ENCODE measurements at places on chromosomes 2 and 18.

DNA sequence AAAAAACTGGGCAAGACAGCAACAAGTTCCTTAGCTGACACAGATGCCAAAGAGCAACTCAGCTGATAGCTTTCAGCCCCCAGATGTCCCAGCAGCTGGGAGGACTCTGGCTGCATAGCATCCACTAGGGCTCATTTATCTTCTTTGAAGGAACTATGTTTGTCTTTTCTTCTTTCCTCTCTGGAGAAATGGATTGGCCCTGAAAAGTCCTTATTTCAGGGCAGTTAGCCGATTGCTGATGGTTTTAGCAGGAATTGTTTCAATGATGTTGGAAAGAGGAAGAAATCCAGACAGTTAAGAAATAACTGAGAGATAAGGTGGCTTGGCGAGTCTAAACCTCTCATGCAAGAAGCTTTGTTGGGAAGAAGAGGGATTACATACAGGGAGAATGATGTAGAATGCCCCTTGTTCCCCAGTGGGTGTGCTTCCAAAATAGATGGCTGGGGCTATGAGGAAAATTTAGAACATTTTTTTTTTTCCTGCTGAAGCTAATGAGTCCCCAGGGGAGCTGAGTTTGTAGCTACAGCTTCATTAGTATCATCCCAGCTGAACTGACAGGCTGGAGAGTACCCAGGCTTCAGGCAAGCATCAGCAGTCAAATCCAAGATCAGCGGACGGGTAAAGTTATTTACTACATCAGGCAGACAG is 33.6 kb upstream of the SERPINE2 start:
- no peak for DNase-seq
- H3K4me1 ChIP-seq = no peaks in the 10 kb centered on the region
- H3K27me3 ChIP-seq = peaks cover 35% of the 10 kb centered on the region
- no peak overlapping the region for H3K4me3 ChIP-seq

- H3K27ac ChIP-seq = no peak overlapping the region
- no peak for DNase-seq
- no peaks in the 10 kb centered on the region for H3K27me3 ChIP-seq
- H3K4me3 ChIP-seq = no peak overlapping the region
- no peaks in the 10 kb centered on the region for H3K4me1 ChIP-seq
These were observed 33.7 kb upstream of the MCM6 start for GRCh38 chr2:135909976-135910375.

DNA sequence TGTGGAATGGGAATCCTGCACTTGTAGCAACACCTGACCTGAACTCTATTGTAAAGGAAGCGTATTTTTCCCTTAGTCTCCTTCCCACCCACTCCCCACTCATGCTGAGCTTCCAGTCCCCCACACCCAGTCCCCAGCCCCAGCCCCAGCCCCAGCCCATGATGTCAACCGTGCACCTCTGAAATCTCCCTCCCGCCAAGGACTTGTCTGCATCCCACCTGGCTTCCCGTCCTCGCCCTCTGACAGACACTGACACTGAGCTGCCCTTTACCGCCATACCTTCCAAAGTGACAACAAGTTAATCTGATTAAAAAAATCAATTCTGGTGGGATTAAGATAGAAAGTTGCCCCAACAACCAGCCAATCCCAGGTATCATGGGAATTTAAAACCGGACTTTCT is 213.6 kb upstream of the CELF4 start:
- DNase-seq = no peak
- H3K4me3 ChIP-seq = no peak overlapping the region
- H3K27ac ChIP-seq = no peak overlapping the region
- H3K4me1 ChIP-seq = no peaks in the 10 kb centered on the region
- H3K27me3 ChIP-seq = no peaks in the 10 kb centered on the region

GRCh38 chr2:111068435-111069058 is 52.2 kb upstream of the BCL2L11 start:
- no peaks in the 10 kb centered on the region for H3K27me3 ChIP-seq
- H3K27ac ChIP-seq = no peak overlapping the region
- no peak for DNase-seq
- H3K4me3 ChIP-seq = no peak overlapping the region
- no peaks in the 10 kb centered on the region for H3K36me3 ChIP-seq

DNA sequence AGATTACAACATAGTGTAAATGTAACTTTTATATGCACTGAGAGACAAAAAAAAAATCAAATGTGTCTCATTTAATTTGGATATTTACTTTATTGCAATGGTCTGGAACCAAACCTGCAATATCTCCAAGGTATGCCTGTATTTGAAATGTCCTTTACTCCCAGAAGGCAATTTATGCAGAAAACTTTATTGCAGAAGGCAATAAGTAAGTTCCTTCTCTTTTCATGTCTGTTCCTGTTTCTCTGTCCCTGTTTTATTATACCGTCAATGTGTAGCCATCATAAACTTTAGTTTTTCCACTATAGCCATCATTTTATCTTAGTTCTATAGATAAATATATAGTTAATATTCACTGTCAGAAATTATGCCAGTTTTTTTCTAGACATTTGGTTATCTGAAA is 513.1 kb upstream of the FAM98A start:
- H3K27ac ChIP-seq = no peak overlapping the region
- peaks cover 2% of the 10 kb centered on the region for H3K36me3 ChIP-seq
- no peak overlapping the region for H3K4me3 ChIP-seq
- H3K27me3 ChIP-seq = no peaks in the 10 kb centered on the region

DNA sequence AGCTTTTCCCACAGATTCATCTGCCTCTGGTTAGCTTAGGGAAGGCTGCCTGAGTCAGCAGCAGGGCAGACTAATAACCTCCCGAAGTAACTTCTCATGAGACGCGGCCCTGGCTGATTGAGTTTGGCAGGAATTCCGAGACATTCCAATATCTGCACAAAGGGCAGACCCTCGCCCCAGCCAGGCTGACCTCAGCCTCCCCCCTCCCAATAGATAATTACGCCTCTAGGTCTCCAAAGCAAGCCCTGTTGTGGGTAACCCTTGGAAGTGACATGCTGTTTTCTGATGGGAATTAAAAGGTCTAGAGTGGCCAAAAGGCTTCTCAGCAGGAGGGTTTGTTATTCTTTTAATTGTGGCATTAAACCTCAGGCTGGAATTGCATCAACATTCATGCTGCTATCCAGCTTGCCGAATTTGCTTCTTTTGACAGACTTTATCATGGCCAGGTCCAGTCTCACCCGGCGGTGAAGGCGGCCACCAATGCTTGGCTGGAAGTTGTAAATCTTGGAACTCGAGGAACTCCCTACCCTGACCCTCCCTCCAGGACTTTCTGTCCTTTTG is 98.0 kb upstream of the SLC14A2 start:
- no peak for DNase-seq
- H3K27me3 ChIP-seq = peaks cover 4% of the 10 kb centered on the region
- no peak overlapping the region for H3K4me3 ChIP-seq

- H3K36me3 ChIP-seq = peaks cover 2% of the 10 kb centered on the region
- no peaks in the 10 kb centered on the region for H3K27me3 ChIP-seq
- no peak overlapping the region for H3K27ac ChIP-seq
These were observed 27.2 kb upstream of the PTPN2 start for GRCh38 chr18:12911025-12911928.

GRCh38 chr2:17648581-17648980 is 105.0 kb downstream of the SMC6 start:
- H3K36me3 ChIP-seq = no peaks in the 10 kb centered on the region
- no peak overlapping the region for H3K4me3 ChIP-seq
- no peak for DNase-seq
- no peaks in the 10 kb centered on the region for H3K4me1 ChIP-seq

DNA sequence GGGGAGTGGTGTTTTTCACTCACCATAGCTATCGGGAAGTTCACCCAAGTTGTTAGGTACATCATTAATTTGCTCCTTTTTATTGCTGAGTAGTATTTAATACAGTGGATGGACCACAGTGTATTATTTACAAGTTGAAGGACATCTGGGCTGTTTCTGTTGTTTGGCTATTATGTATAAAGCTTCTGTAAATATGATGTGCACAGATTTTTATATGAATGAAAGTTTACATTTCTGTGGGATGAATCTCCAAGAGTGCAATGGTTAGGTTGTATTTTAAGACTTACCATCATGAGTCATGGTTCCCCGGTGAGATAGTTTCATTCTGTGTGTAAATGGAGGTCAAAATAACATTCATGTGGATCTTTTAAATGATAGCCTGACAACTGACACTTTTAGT is 337.4 kb downstream of the PTPRM start:
- H3K4me3 ChIP-seq = no peak overlapping the region
- no peak overlapping the region for H3K27ac ChIP-seq

GRCh38 chr2:15069149-15069548 is 436.6 kb downstream of the LRATD1 start:
- no peak for DNase-seq
- H3K4me1 ChIP-seq = no peaks in the 10 kb centered on the region
- peaks cover 20% of the 10 kb centered on the region for H3K27me3 ChIP-seq
- no peak overlapping the region for H3K27ac ChIP-seq

DNA sequence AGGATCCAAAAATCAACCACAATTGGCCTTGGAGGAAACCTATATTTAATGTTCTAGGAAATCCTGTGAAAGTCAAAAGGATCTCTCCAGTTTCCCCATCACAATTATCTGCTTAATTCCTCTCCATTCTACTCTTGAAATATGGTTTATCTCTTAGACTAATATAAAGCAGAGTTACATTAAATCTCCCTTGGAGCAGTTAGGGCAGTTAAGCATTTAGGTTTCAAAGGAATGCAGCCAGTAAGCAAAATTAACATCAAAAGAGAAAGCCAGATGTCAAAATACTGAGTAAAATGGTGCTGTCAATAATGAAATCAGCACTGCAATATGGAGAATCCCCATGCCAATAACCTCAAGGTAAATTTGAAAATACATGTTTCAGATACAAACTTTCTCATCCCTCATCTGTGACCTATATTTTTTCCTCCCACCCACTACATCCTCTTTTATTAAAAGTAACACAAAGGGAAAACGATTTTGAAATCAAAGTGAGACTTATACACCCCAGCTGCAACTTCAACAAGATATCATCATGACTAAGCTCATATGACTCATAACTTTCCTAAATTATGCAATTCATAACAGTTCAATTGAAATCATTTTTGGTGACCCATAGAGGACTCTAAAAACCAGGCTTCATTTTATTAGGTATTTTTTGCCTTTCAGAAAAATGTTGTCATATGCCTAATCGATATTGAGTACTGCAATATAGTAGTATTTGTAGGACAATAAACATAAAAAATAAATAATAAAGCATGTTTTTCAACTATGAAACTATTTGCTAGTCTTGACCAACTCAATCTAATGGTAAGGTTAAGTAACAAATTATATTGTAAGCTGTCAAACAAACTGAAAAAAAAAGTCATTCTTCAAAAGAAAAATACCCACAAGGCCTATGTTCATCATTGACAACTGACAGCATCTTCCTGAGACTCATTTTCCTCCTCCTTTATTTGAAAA is 3.1 kb downstream of the ADAM17 start:
- peaks cover 61% of the 10 kb centered on the region for H3K4me1 ChIP-seq
- H3K27ac ChIP-seq = peak overlapping the region; percentile 77
- peaks cover 20% of the 10 kb centered on the region for H3K36me3 ChIP-seq

DNA sequence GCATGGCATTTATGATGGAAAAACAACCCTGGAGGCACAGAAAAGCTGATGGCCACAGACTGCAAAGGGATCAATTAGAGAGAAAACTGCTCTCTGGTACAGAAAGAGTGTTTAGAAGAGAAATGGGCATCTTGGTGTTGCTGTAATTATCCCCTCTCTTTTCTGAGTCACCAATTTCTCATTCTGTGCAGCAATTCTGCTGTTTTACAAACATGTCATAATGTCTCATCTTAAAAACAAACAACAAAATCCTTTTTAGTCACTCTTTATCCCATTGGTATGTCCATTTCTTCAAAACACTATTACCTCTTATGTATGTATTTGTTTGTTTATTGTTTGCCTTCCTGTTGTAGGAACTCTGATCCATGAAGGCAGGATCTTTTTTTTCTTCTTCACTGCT is 73.9 kb upstream of the HK2 start:
- peaks cover 6% of the 10 kb centered on the region for H3K4me1 ChIP-seq
- H3K4me3 ChIP-seq = no peak overlapping the region
- no peak overlapping the region for H3K27ac ChIP-seq
- no peak for DNase-seq
- H3K27me3 ChIP-seq = peaks cover 11% of the 10 kb centered on the region

GRCh38 chr2:222753251-222753824 is 81.9 kb downstream of the MOGAT1 start:
- DNase-seq = no peak
- H3K27me3 ChIP-seq = no peaks in the 10 kb centered on the region
- H3K4me1 ChIP-seq = no peaks in the 10 kb centered on the region
- H3K4me3 ChIP-seq = no peak overlapping the region
- no peaks in the 10 kb centered on the region for H3K36me3 ChIP-seq

DNA sequence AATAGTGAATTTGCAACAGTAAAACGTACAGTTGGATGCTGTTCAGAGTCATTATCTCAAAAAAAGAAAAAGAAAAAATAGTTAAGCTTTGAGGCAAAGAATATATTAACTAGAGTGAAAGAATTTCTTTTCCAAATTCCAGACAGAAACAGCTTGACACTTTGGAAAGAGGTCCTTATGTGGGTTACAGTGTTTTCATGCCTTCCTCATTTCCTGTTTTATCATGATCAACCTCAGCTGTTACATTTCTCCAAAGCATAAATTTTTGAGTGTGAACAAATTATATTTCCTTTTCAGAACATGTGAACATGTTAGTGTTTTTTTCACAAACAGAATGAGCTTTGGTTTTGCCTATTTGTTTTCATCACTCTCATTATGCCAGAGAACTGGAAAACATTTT is 13.6 kb downstream of the FRZB start:
- no peak overlapping the region for H3K27ac ChIP-seq
- H3K27me3 ChIP-seq = peaks cover 49% of the 10 kb centered on the region
- no peaks in the 10 kb centered on the region for H3K4me1 ChIP-seq
- H3K4me3 ChIP-seq = no peak overlapping the region
- DNase-seq = no peak

DNA sequence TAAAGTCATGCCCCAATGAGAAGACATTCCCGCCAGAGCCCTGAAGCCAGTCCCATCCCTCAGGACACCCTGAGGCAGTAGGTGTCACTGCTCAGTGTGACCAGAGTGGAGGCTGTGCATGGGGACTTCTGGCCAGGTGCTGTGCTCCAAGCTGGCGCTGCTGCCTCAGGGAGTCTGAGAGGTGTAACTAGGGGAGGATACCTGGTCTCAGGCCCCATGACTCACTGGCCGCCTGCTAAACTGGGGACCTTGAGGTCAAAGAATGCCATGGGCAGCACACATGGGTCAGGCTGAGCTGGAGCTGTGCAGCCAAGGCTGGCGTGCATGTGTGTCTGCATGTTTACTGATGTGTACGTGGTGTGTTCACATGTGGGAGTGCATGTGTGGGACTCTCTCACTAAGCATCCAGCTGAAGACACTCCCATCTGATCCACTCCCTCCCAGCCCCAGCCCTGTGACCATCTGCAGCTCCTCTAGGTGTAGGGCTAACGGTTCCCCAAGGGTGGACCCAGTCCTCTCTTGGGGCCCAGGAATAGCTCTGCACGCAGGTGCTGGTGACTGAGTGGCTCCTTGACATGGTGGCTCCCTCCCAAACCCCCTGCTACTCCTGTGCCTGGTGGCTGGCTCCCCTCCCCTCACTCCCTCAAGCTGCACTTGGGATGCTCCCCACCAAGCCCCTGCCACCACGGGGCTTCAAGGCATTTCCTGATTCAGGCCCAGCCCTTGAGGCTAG is 16.5 kb downstream of the HS6ST1 start:
- no peak overlapping the region for H3K4me3 ChIP-seq
- H3K4me1 ChIP-seq = peaks cover 17% of the 10 kb centered on the region
- no peak overlapping the region for H3K27ac ChIP-seq
- no peaks in the 10 kb centered on the region for H3K27me3 ChIP-seq
- H3K36me3 ChIP-seq = peaks cover 4% of the 10 kb centered on the region

- H3K27ac ChIP-seq = no peak overlapping the region
- H3K36me3 ChIP-seq = no peaks in the 10 kb centered on the region
- peaks cover 20% of the 10 kb centered on the region for H3K27me3 ChIP-seq
- no peaks in the 10 kb centered on the region for H3K4me1 ChIP-seq
These were observed 195.8 kb upstream of the SMAD2 start for GRCh38 chr18:48126240-48126639.

Measured in central memory CD8-positive, alpha-beta T cell (primary cell).